Stimulated activated CD8-positive, alpha-beta memory T cell treated with anti-CD3 and anti-CD28 coated beads, Interleukin-2, amount 100 ng/mL, for 1 hour (primary cell): ENCODE measurements at places on chromosomes 6 and 20.

GRCh38 chr20:375265-375889 is 5.2 kb upstream of the TRIB3 start:
- no peak for DNase-seq

DNA sequence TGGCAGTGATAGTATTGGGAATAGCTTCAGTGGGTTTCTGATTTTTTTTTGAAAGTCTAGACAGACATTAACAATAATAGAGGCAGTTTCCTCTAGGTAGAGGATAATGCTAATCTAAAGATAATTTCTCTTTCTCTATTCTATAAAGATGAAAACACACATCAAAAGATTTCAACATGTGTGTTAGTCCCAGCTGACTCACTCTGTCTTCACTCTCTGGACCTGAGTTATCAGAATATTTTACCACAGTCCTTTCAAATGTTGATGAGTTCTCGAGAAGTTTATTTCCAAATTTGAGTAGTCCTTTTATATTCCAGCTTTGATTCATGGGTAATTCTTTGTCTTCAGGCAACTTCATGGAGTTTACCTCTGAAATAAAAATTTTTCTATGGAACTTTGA is 17.1 kb downstream of the RPRD1B start:
- no peak for DNase-seq

DNA sequence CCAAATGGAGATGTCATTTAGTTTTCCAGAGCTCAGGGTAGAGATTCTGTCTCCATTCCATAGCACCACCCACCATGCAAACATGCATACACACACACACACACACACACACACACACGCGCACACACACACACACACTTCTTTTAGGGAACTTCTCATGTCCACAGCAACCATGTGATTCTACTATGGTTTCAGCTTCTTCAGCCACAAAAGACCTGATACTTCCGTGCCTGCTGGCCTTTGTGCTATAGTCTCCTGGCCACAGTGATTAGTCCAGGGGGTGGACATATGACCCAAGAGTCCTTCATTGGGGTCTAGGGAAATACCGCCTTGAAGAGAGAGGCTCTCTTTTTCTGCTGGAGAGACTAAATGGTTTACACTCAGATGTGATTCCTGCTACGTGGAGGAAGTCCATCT is 53.5 kb downstream of the CARMIL1 start:
- no peak for DNase-seq

GRCh38 chr6:69937402-69938136 is 71.2 kb downstream of the COL19A1 start:
- no peak for DNase-seq
